ENCODE measurements at places on chromosomes 2 and 18. TPM values are rescaled to one million over a fixed set of nuclear protein-coding genes. Genes with fewer than 3 reads are reported as not detected.

Gene DPP4
- total RNA-seq = not detected

Gene GPR39
- total RNA-seq = 2.6 TPM

Gene RGPD4
- total RNA-seq = not detected

DNA sequence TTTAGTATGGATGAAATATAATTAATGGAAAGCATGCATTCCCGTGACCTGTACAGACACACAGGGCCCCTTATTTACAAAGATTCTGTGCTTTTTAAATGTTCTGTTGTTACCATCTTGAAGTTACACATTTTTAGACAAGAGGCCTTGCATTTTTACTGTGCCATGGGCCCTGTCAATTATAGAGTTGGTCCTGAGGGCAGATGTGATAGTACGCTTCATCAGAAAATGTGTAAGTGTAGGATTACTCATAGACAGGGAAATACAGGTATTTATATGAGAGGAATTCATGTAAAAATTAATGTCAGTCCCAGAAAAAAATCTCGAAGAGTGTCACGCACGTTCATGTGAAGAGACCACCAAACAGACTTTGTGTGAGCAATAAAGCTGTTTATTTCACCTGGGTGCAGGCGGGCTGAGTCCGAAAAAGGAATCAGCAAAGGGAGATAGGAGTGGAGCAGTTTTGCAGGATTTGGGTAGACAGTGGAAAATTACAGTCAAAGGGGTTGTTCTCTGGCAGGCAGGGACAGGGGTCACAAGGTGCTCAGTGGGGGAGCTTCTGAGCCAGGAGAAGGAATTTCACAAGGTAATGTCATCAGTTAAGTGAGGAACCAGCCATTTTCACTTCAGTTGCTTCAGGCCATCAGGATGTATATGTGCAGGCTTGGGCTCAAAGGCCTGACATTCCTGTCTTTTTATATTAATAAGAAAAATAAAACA is 12.2 kb upstream of the ALPK2 start:
- no peaks in the 10 kb centered on the region for H3K36me3 ChIP-seq
- no peaks in the 10 kb centered on the region for H3K27me3 ChIP-seq
- H3K4me3 ChIP-seq = no peak overlapping the region
- H3K27ac ChIP-seq = no peak overlapping the region
- no peak for DNase-seq

GRCh38 chr2:196230061-196230854 is 58.9 kb upstream of the STK17B start:
- DNase-seq = no peak
- H3K36me3 ChIP-seq = no peaks in the 10 kb centered on the region
- H3K4me1 ChIP-seq = peaks cover 42% of the 10 kb centered on the region
- H3K27me3 ChIP-seq = no peaks in the 10 kb centered on the region
- no peak overlapping the region for H3K27ac ChIP-seq

- 0 out of 2 replicates have a peak, but pooled peaks cover 3% of the 10 kb centered on the region for H3K27me3 ChIP-seq
- H3K4me1 ChIP-seq = no peaks in the 10 kb centered on the region
- H3K36me3 ChIP-seq = no peaks in the 10 kb centered on the region
- no peak overlapping the region for H3K4me3 ChIP-seq
- no peak for DNase-seq
- H3K27ac ChIP-seq = no peak overlapping the region
Measured at GRCh38 chr2:227256605-227257004, 68.4 kb upstream of the MFF start.

GRCh38 chr2:108906403-108907077 is 82.5 kb downstream of the EDAR start:
- H3K27me3 ChIP-seq = peaks cover 15% of the 10 kb centered on the region
- H3K4me3 ChIP-seq = no peak overlapping the region
- H3K27ac ChIP-seq = no peak overlapping the region
- no peaks in the 10 kb centered on the region for H3K4me1 ChIP-seq
- DNase-seq = no peak
- H3K36me3 ChIP-seq = no peaks in the 10 kb centered on the region

DNA sequence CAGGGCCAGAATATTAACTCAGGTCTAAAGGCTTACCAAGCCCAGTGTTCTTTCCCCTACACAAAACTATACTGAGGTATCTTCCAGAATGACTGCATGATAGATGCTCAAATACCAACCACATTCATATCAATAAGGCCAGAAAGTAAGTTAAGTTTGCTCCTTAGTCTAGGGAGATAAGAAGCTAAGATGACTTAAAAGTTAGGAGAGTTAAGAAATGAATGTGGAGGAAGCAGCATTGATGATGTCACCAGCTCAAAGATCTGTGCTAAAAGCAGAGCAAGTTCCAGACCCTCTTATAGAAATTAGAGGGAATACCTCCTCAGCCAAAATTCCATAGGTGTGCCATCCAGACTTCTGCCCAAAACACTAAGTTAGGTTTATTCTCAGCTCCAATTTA is 6.1 kb downstream of the PPP4R1 start:
- no peak overlapping the region for H3K4me3 ChIP-seq
- no peaks in the 10 kb centered on the region for H3K27me3 ChIP-seq
- no peak for DNase-seq
- H3K27ac ChIP-seq = no peak overlapping the region
- H3K4me1 ChIP-seq = peaks cover 24% of the 10 kb centered on the region

- no peak overlapping the region for H3K4me3 ChIP-seq
- no peaks in the 10 kb centered on the region for H3K4me1 ChIP-seq
- H3K27me3 ChIP-seq = peaks cover 54% of the 10 kb centered on the region
- H3K36me3 ChIP-seq = no peaks in the 10 kb centered on the region
- no peak overlapping the region for H3K27ac ChIP-seq
Measured at GRCh38 chr2:131413148-131413747, 49.3 kb upstream of the RAB6D start.

- H3K27me3 ChIP-seq = no peaks in the 10 kb centered on the region
- no peak overlapping the region for H3K4me3 ChIP-seq
- peaks cover 15% of the 10 kb centered on the region for H3K4me1 ChIP-seq
Measured at GRCh38 chr2:18362696-18363095, 197.8 kb downstream of the RDH14 start.

- H3K4me1 ChIP-seq = peaks cover 14% of the 10 kb centered on the region
- no peak overlapping the region for H3K4me3 ChIP-seq
- no peaks in the 10 kb centered on the region for H3K27me3 ChIP-seq
- no peak overlapping the region for H3K27ac ChIP-seq
Measured at GRCh38 chr18:79681484-79682387, 2.1 kb downstream of the CTDP1 start.

- no peak overlapping the region for H3K27ac ChIP-seq
- DNase-seq = no peak
- H3K4me1 ChIP-seq = no peaks in the 10 kb centered on the region
- no peaks in the 10 kb centered on the region for H3K36me3 ChIP-seq
- no peak overlapping the region for H3K4me3 ChIP-seq
- H3K27me3 ChIP-seq = no peaks in the 10 kb centered on the region
Measured at GRCh38 chr2:15042801-15043217, 410.3 kb downstream of the LRATD1 start.

DNA sequence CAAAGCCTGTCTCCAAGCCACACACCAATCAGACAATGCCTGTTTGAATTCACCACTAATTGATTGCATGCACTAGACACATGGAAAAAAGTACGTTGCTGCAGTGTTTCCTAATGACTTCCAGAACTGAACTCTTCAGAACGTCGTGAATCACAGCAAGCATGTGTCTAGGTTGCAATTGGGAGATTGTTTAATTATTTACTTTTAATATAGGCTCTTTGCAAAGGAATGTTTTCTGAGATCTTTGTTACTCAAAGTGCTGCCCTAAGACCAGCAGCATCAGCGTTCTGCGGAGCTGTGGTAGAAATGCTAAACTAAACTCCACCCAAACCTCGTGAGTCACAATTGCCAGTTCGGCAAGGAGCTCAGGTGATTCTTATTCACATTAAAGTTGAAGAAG is 52.7 kb upstream of the CCDC68 start:
- no peak for DNase-seq
- H3K36me3 ChIP-seq = no peaks in the 10 kb centered on the region
- H3K4me3 ChIP-seq = no peak overlapping the region
- no peak overlapping the region for H3K27ac ChIP-seq
- H3K27me3 ChIP-seq = no peaks in the 10 kb centered on the region

DNA sequence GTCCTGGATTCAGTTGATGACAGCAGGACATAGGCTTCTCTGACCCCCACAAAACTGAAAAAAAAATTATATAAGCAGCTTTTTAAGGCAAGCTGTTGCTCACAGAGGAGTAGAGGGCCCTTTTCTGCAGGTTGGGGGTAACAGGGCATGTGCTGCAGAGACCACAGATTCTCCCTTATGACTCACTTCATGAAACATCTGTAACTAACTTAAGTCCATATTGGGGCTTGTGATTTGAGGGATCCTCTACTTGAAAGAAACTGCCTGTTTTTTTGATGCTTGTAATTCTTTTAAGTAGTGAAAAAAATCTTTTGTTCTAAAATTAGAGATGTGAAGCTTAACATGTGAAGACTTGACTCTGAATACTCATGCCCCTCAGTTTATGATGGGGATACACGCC is 33.4 kb downstream of the XRCC5 start:
- H3K4me3 ChIP-seq = no peak overlapping the region
- H3K27me3 ChIP-seq = no peaks in the 10 kb centered on the region
- H3K36me3 ChIP-seq = peaks cover 96% of the 10 kb centered on the region
- DNase-seq = no peak
- H3K4me1 ChIP-seq = no peaks in the 10 kb centered on the region

DNA sequence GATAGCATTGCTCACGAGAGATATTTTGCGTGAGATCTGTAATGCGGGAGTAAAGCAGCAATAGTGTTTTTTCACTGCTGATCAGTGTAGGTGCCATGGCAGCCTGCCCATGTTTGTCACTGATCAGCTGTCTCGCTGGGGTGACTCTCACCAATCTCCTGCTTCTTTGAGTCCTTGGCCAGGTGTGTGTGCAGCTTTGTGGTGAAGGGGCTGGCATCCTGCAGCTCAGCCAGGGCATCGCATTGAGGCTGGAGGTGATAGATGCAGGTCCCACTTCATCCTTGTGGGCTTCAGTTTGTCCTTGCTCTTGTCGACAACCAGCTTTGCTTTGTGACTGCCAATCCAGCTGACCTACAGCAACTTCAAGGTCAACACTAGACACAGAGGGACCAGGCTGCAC is 258.3 kb upstream of the CXCR4 start:
- H3K36me3 ChIP-seq = no peaks in the 10 kb centered on the region
- no peaks in the 10 kb centered on the region for H3K27me3 ChIP-seq
- DNase-seq = no peak
- no peak overlapping the region for H3K27ac ChIP-seq
- no peak overlapping the region for H3K4me3 ChIP-seq

DNA sequence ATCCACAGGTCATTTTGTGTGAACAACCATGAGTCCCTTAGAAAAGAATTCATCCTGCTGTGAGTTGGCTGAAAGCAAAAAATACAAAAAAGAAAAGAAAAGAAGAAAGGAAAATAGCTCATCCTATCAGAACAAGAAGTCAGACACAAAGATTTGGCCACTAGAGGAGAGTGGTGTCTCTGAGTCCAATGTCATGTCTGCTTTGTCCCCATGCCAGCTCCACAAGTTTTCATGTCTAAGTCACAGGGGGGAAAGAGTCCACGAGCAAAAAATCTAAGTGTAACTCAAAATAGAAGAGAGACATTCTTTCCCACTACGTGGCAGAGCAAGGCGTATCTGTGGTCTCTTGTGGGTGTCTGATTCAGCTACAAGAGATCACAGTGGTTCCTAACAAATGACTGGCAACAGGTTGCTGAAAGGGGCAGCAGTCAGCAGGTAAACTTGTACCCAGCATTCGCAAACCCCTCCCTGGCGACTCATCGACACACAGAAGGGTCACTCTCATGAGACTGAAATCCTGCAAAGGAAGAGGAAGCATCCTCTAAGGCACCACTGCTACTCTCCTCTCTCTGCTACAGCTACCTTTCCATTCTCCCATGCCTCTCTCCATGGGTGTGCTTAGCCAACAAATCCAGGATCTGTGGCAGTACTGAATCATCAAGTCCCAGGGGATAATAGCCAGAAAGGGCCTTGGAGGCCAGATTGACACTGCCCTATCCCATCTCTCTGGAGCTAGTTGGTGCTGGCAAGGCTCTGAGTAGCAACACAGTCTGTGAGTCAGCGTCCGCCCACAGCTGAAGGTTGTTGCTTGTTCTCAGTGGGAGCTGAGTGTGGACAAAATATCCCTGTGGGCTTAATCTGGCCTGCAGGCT is 123.0 kb upstream of the SLC39A10 start:
- H3K4me1 ChIP-seq = peaks cover 17% of the 10 kb centered on the region
- H3K36me3 ChIP-seq = no peaks in the 10 kb centered on the region
- peak overlapping the region; percentile 36 for H3K27ac ChIP-seq
- H3K4me3 ChIP-seq = no peak overlapping the region
- H3K27me3 ChIP-seq = no peaks in the 10 kb centered on the region

Measured in SJSA1 (cell line).